ENCODE measurements at places on chromosomes 2 and 18.
A peak's percentile ranks its signal among the peaks of the same experiment; 100 is the strongest.

DNA sequence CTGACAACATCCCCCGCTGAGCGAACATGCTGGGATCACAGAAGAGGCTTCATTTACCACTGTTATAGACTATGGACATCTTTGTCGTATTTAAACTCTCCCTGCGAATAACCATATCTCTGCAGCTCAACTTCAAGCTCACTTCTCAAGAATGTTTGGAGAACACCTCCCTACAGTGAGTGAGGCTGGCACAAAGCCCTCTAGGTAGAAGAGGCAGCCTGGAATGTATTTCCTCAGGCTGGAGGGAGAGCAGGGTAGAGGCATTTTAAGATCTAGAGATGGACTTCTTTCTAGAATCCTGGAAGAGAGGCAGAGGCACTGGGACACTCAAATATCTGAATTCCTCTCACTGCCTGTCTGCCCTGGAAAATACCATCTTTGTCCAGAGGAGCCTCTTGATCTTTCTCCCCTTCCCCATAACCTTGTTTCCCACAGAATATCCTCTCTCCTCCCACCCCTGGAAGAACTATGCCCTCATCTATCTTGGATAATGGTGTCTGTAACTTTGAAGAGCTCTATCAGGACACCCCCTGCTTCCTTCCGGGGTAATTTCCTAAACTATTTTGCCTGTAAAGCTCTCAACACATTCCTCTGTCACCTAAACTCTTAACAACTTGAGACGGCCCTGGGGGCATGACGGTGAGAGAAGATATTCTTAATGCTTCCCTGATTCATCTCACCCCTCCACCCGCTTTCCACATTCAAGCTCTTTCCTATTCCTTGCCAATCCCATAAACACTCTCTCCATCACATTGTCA lies 2.4 kb upstream of the ANTXR1 start:
- no peak for DNase-seq

- no peak for DNase-seq
Measured at GRCh38 chr18:3260995-3261372, 949 bp upstream of the MYL12B start.

DNA sequence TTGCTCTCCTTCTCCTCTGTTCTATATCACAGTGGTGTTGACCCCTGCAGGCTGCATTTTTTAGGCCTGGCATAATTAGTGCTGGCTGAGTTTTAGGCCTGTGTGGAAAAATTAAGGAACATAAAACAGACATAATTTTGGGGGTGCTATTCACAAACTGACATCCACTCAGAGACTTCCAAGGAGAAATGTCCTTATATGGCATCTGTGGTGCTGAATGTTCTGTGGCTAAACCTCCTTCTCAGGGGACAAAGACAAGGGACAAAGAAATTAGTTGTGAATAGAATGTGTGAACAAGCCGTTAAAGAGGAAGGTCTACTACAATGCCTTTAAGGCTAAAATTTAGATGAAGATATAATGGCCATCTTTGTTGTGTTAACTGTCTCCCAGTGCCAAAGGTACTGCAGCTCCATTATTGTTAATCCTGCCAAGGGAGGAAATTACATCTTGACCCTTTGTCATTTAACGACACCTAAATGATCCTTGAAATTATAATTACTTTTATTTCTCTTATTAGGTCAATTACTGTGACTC lies 870.0 kb upstream of the CHAC2 start:
- DNase-seq = no peak

DNA sequence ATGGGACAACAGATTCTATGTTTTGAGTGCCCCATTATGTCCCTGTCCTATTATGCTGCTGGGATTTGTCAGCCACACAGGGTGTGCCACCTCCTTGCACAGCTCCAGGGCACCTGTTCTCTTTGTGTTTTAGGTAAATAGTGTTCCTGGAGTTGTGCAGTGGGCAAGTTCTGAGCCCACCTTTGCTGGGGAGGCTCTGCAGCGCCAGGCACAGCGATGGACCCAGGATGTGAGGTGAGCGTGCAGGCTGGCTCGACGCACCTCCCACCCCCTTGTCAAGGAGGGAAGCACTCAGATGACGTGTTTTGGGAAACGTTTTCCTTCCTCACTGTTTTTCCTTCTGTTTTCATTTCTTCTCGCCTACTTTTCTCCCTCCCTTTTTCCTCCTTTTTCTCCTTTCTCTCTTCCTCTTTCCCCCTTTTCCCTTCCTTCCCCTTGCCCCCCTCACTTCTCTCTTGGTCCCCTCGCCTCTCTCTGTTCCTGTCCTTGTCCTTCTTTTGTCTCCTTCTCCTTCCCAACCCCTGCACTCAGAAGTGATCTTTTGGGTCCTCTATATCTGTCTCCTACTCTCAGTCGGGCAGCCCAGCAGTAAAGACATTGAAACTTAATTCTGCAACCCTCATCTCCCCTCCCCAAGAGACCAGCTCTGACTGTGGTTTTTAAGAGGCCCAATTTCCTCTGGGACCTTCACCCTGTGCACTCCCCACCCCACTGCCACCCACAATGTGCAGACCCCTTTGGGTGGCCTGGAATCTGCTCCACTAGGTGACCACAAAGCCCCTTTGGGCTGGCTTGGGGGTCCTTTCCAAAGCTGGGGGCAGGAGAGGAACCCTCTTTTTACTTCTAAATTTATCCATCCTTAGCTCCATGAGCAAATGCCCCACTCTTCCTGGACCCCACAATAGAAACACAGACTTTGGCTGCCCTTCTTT lies 104.0 kb downstream of the MCFD2 start:
- no peak for DNase-seq

- DNase-seq = no peak
Measured at GRCh38 chr2:8622199-8622911, 59.5 kb upstream of the ID2 start.

GRCh38 chr2:205495819-205496218 lies 186.5 kb upstream of the NRP2 start:
- no peak for DNase-seq

GRCh38 chr2:215722125-215722524 lies 286.3 kb upstream of the FN1 start:
- no peak for DNase-seq

DNA sequence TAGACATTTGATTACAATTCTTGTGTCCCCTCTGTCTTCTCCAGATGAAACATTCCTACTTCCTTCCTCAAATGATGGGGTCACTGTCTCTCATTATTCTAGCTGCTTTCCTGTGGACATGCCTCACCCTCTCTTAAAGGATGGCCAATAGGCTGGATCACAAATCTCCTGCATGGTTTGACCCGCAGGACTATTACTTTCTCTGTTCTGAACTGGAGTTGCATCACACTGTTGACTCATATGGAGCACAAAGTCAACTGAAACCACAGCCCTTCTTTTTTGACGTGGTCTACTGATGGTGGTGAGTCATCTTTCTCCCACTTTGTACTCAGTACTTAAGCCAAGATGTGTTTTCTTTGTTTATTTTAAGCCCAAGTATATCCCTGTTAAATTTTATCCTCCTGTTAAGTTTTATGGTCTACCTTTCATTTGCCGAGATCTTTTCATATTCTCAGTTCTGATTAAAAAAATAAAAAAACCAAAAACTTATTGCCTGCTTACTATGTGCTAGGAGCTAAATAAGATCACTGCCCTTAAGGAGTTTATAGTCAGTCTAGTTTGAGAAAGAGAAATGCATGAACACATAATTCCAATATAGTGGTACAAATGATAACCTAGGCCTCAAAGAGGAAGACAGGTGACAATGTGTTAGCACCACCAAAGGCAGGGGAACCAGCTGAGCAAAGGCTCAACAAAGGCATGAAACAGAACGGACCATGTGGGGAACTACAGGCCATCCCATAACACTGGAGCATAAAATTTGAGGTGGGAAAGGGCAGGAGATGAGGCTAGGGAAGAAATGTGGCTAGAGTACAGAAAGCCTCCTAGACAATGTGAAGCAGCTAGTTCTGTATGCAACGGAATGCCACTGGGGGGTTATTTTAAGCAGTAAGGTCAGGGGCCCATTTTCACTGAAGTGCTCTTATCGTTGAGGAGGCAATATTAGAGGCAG lies 67.6 kb upstream of the ZFP36L2 start:
- peak; percentile 29 for DNase-seq
